Fibroblast of skin of right quadriceps (primary cell): ENCODE measurements at places on chromosomes 11 and 22.

GRCh38 chr22:23168391-23169042, 11.8 kb upstream of the BCR start:
- no peak for DNase-seq

GRCh38 chr11:12556155-12556554, 118.1 kb upstream of the TEAD1 start:
- peak; percentile 73 for DNase-seq

DNA sequence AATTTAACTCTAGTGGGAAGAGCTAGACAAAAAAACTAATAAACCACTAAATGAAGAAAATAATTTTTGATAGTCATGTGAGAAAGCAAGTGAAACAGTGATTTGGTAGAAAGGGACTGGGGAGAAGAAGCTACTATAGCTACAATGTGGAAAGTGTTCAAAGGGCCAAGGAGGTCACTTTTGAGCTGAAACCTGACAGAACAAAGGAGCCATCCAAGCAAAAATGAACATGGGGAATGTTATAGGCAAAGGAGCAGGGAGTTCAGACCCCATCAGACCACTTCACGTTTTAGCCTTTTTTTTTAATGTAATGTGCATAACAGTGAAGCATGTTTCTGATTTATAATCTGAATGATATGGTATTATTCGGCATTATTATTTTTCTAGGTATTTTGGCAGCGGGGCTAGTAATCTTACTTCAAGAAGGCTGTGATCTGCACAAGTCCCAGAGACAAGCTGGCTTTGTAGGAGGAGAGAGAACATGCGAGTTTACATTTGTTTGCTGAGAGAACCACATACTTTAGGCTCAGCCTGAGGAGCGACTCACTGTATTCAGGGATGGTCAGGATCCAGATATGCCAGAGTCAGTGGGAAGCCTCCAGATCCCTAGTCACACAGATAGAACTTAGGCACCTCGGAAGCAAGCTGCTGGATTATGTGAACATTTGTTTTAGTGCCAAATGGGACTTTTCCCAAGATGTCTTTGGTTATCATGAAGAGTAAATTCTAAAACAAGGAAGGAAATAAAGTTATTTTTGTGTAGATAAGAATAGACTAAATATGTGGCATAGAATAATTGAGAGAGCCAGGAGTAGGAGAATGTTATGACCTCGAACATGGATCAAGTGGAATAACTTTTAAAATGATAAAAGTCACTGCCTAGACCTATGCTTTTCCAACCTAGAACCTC, 118.6 kb downstream of the TRIM44 start:
- DNase-seq = peak; percentile 78

GRCh38 chr11:95996621-95997235, 72.8 kb upstream of the MTMR2 start:
- peak; percentile 52 for DNase-seq

DNA sequence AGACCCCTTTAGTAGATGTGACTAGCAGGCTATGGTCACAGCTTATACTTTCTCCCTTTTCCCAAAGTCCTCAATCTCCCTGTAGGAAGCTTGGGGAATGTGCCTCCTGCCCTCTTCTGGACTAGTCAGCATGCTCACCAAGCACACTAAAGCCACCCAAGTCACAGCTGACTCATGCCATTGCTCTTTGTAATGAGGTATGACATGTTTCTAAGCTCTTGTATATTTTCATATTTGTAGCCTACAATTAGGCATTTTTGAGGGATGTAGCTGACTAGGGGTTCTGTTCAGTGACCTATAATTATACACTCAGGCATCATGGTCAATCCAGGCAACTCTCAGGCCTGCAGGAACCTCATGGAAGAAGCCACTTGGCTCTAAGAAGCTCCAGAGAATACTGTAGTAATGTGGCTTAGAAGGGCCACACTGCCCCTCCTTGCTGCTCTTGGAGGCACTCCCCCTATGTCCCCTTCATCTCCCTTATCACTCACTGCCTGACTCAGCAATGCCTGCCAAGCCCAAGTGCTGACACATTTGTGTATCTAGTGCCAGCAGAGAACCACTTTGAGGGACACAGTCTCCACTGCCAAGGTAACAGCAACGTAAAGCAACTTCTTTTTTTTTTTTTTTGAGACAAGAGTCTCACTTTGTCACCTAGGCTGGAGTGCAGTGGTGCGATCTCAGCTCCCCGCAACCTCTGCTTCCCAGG, 86.2 kb downstream of the RPL27A start:
- peak; percentile 88 for DNase-seq

DNA sequence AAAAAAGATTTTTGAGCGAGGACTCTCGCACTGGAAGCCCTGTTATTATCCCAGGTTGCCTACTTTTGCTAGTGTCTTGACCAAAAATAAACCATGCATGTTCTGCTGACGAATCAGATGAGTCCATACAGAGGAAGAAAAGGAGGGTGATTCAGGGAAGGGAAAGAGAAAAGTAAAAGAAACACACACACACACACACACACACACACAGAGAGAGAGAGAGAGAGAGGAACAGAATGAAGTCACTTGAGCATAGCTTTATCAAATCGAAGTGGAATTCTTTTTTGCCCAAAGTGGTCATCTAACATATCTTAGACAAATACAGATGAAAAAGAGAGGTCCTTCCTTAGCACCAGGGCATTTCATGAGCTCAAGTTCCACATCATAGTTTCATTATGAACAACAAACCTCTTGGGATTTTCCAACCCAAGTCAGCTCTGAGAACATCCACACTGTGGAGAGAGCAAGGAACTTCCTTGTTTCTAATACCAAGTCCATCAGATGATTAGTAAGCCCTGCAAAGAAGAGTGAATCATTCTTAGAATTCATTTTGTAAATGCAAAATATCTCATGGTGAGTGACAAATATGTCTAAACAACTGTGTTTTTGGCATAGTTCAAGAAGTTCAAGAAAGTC, 7.7 kb upstream of the MMP12 start:
- DNase-seq = peak; percentile 87

DNA sequence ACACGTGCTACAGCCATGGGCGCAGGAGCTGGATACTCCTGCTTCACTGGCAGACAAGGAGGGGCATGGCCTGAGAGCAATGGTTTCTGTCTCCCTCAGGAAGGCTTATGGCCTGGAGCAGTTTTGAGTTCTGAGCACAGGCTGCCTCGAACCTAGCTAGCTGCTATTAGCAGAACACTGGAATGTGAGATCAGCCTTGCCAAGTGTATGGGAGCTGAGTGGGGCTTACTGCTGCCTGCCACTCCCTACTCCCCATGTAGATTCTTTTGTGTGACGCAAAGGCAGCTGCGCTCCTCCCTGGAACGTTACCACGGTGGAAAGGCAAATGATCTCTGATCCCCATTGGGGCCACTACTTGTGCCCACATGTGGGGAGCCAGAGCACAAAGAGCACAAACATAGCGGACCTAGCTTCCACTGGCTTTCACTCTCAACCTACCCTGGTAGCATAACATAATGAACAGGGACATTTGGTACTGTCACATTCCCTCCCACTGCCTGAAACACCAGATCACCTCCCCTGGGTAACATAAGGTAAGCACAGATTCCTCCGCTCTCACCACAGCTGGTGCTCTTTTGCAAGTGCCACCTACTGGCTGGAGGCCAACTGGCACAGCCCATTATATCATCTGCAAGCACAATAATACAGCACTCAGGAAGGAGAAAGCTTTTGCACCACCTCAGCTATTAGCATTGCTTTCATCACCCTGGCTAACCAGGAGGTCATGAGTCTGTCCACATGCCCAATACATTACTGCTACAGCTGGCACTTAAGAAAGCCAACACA, 84.6 kb upstream of the GUCY1A2 start:
- DNase-seq = no peak

GRCh38 chr11:114296605-114297372, 590 bp downstream of the NNMT start:
- no peak for DNase-seq

- no peak for DNase-seq
Observed at GRCh38 chr11:33507356-33507755, 193.3 kb downstream of the C11orf91 start.

DNA sequence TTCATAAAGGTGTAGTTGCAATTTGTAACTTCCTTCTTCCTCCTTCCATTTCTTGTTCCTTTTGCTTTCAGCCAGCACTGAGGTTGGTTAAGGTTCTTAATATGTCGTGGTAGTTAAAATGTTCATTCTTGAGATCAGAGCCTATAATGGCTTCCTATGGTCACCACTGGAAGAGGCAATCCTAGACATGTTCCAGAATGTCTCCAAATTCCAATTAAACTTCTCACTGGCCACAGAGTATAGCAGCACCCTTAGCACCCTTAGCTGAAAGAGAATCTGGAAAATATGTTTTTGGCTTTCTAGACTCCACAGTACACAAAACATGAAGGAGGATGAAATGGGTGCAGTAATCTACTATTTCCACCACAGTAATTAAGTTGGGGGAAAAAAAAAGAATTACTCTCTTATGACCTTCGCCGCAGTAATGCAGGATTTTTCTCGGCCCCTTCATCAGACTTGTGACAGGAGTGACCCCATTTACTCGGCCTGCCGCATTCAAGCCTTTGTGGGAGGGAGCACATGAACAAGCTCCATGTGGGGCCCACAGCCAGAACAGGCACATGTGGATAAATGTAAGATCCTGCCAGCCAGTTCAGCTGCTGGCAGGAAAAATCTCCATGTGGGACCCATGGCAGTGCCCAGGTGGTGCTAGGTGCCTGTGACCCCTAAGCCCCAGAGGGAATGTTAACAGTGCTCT, 348.8 kb upstream of the ARHGAP42 start:
- no peak for DNase-seq

DNA sequence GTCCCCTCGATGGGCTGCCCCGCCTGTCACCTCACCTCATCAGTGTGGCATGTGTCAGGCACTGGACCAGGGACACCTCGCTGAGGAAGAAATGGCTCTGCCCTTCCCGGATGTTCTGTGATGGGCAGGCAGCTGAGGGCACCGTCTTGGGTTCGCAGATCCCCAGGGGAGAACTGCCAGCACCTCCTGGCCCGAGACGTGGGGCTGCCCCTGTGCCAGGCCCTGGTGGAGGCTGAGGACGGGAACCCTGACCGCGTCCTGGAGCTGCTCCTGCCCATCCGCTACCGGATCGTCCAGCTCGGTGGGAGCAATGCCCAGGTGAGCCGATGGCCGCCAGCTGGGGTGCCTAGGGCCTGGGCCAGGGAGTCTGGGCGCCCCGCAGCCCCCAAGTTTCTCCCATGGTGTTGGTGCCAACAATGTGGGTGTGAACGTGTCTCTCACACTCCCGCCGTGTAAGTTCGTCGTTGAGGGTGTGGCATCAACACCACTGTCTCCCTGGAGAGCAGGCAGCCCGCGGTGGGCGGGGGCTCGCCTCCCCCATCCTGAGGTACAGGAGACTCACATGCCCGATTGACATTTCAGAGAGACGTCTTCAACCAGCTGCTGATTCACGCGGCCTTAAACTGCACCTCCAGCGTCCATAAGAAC, 7.3 kb upstream of the GTSE1 start:
- no peak for DNase-seq

GRCh38 chr11:23112987-23113886, 253.0 kb upstream of the CCDC179 start:
- peak; percentile 50 for DNase-seq

- DNase-seq = no peak
Observed at GRCh38 chr11:6637871-6638270, 17.7 kb downstream of the DCHS1 start.

- peak; percentile 10 for DNase-seq
Observed at GRCh38 chr11:79487412-79487811, 46.6 kb upstream of the TENM4 start.

DNA sequence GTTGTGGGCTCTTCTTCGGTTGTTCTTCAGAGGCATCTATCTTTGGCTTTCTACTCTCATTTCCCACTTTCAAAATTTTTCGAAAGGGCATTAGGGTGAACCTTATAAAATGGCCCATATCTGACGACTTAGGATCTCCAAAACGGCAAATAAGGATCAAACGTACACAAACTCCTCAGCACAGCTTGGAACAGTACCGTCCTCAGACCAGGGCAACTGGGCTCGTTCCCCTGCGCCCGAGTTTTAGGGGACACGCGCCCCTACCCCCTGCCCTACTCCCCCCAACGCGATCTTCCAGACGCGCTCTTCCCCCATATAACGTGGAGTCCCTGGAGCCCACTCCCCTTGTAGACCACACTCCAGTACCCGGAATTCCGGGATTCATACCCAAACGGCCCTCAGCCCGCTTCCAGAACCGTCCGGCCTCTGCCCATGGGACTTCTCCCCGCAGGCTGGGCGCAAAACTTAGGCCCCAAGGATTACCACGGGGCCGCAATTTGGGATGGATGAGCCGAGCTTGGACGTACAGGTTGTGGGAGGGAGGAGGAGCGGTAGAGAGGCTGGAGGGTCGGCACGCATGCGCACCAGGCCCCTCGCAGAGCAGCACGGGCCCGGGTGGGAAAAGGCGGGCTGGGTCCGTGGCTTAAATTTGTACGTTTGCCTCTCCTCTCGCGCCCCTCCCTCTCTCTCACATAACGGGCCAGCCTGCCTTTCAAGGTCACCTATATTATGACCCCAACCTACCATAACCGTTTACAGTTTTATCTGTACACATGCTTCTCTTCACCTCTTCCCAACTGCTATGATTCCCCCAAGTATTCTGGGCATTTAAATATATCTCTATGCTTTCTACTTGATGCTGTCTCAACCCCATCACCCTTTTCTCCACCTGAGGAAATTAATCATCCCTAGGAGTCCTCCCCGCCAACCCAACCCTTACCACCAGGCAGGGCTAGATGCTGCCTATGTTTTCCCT, 3.4 kb downstream of the CCDC89 start:
- DNase-seq = peak; percentile 56

GRCh38 chr11:100403816-100404215, 283.3 kb upstream of the ARHGAP42 start:
- DNase-seq = peak; percentile 2

- no peak for DNase-seq
Observed at GRCh38 chr11:57263351-57263750, 26.3 kb upstream of the APLNR start.

GRCh38 chr11:111976767-111977145, 39.6 kb downstream of the DIXDC1 start:
- DNase-seq = no peak

DNA sequence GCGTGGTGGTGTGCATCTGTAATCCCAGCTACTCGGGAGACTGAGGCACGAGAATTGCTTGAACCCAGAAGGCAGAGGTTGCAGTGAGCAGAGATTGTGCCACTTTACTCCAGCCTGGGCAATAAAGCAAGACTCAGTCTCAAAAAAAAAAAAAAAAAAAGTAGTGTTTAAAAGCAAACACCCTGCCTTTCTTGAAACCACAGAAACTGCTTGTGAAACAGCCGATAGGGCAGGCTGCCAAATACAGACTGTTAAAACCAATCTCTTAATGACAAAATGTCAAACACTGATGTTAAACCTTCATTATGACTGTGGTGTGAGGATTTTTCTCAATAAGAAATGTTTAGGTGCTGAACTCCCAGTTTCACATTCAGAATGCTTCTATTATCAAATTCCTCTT, 27.3 kb downstream of the MARK2 start:
- DNase-seq = peak; percentile 66
